ENCODE measurements at places on chromosomes 1 and 21.
A peak's percentile ranks its signal among the peaks of the same experiment; 100 is the strongest.

DNA sequence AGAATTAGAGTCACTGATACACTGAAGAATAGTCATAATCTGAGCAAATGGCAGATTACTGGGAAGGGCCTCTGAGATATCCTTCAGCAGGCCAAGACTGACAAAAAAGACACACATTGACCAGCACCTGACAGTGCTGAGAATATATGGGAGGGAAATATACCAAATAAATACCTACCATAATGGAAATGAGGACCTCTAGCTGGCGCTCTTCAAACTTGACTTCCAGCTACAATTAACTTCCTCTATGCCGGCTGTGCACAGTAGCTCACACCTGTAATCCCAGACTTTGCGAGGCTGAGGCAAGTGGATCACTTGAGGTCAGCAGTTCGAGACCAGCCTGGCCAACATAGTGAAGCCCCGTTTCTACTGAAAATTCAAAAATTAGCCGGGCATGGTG lies 69.5 kb downstream of the NPHS2 start:
- no peak for DNase-seq

GRCh38 chr1:18253093-18253492 lies 145.5 kb downstream of the IGSF21 start:
- DNase-seq: no peak

DNA sequence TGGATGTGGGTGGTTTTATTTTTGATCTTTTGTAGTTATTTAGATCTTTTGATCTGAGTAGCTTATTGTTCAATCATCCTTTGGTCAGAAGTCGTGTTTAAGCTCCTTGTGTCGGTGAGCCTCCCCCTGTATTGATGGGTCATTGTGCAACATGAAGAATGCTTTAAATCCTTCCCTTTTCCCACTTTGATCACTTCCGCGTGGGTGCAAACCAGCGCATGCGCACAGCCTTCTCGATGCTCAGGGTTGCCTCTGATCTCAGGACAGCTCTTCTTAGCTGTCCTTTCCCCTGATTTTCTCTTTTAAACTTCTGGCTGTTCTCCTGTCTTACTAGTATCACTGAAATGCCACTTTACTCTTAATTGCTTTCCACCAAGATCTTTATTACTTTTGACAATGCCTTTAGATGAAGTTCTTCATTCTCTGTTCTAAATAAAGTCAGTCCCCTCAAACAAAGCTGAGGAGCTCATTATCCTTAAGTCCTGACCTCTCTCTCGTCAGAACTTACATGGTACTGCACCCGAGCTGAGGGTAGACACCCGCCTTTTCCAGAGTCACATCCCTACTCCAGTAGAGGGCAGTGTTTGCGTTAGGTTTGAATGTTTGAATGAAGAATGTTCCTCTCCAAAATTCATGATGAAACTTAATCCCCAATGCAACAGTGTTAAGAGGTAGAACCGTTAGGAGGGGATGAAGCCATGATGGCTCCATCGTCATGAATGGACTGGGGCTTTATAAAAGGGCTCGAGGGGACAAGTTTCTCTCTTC lies 547.9 kb upstream of the TMPRSS15 start:
- DNase-seq: no peak

DNA sequence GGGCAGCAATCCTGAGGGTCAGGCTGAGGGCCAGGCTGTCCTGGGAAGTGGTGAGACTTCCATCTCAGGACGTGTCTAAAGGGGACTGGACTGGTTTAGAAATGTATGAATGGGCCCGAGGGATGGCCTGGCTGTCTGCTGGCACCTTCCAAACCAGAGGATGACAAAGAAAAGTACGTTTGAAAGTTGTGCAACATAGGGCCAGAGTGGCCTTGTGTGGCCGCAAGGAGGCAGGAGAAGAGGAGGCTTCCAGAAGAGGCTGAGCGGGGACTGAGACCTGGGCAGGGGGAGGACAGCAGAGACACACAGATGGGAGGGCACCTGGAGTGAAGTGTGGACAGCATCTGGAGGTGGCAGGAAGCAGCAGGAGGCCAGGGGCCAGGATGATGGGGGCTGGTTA lies 2.6 kb upstream of the SYTL1 start:
- DNase-seq: no peak

DNA sequence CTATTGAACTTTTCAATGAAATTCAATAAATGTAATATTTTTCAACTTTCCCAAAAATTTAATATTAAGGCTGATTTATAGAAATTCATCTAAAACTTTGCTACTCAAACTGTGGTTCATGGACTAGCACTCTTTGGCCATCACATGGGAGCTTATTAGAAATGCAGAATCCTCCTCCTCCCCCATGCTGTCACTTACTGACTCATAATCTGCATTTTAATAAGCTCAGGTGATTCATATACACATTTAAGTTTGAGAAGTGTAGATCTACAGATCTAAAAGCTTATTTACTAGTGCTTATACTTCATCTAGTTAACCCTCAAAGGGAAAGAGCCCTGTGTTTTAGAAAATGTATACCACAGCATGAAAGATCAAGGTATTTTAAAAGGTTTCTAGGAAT lies 84.3 kb downstream of the HS2ST1 start:
- no peak for DNase-seq

- DNase-seq: no peak
These were observed 783.2 kb upstream of the NEGR1 start for GRCh38 chr1:73065339-73066041.

GRCh38 chr21:31489726-31490125 lies 145.7 kb upstream of the TIAM1 start:
- DNase-seq: no peak

DNA sequence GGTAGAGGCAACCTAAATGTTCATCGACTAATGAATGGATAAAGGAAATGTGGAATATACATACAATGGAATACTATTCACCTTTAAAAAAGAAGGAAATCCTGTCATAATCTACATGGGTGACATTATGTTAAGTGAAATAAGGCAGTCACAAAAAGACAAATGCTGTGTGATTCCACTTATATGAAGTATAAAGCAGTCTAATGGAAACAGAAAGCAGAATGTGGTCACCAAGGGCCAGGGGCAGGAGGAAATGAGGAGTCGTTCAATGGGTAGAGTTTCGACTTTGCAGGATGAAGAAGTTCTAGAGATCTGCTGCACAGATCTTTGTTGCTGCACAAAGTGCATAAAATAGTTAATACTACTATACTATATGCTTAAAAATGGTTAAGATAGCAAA lies 7.8 kb downstream of the DIPK1A start:
- DNase-seq: no peak

DNA sequence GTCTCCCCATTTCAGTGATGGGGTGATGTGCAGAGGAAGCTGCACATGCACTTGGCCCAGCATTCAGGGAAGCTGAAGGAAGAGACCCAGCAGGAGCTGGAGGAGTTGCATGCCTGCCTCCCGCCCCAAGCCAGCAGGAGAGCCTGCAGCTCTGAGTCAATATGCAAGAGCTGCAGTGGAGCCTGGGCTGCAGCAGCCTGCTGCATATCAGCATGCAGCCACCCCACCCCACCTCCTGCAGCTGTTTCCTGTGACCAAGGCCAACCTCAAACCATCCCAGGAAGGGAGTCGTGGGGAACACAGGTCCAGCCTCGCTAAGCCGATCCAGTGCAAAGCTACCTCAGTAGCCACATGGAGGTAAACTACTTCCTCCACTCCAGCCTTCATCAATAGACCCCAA lies 18.9 kb downstream of the AGT start:
- DNase-seq: no peak

DNA sequence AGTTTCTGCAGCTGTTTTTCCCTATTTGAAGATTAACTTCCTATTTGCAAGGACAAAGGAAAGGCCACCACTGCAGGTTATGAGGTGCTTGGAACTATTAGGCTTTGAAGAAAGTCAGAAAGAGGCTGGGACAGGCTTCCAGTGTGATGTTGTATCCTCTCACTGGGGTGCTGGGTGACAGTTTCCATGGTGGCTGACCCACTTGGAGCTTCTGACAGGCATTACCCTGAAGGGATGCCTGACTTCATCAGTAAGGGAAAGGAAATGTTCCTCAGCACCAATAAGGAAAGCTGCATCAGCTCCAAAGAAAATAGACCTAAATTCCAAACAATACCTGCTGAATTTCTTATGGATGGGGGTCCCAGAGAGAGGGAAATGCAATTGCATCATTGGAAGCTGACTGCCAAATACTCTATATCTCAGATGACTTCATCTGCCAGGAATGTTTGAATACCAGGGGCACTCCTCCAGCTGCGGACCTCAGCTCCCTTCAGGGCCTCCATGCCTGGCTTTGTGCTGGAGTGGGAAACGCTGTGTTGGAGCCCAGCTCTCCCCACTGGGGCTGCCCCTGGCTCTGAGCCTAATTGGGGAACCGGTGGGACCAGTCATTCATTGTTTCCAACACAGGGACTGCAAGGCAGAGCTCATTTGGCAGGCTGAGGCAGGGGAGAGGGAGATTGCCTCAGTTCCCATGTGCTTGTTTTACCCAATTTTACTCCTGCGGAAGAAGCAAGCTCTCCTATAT lies 76.6 kb downstream of the RGL1 start:
- DNase-seq: peak; percentile 69

DNA sequence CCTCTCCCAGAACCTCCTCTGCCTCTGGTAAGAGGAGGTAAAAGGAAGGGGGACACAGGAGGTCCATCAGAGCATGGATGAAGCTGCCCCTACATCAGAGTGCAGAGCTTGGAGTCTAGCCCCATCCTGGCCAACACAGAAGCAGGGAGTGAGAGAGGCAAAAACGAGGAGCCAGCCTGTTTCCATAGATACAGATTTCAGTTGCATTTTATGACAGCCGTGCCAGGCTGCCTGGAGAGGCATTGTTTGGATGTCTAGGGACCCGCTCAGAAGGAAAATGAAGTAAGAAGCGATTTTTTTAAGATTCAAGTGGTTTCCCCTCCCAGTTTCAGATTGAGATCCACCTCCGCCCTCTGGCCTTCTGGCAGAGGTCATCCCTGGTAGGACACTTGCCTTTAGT lies 11.5 kb upstream of the GJA8 start:
- no peak for DNase-seq

DNA sequence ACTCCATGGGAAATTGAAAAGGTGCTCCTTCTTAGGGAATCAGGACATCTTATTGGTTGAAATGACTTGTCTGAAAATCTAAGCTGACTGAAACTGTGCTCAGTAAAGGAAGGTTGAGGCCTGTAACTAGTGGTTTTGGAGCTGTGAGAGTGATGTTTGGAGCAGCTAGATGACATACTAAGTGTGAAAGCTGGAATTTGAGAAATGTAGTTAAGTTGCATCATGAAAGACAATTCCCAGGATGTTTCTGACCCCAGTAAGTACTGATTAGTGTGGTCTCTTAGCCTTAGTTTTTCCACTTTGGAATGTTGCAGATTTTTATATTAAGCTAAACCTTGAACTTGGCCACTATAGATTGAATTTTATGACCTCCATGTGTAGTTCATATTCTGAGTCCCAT lies 154.9 kb downstream of the PAPPA2 start:
- DNase-seq: peak; percentile 53

GRCh38 chr1:204685236-204686006 lies at the start of gene LRRN2:
Gene LRRN2, minus strand, starts transcription at chr1:204685738. Its CDS starts 65,746 bp downstream, at chr1:204619992.
- DNase-seq: peak; percentile 50

DNA sequence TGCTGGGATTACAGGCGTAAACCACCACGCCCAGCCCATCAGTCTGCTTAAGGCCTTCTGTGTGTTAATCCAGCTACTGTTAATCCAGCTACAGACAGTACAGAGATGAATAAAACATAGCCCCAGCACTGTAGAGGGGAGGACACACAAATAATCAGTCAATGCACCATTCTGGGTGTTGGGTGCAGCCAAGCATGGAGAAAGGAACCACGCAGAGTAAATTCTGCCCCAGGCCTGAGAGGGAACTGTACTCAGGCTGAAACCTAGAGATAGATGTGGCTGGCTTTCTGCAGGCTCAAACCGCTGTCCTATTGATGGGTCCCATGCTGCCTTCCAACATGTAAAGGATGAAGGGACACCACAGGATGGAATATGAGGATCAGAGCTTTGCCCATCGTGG lies 136.8 kb upstream of the IGSF21 start:
- DNase-seq: no peak

DNA sequence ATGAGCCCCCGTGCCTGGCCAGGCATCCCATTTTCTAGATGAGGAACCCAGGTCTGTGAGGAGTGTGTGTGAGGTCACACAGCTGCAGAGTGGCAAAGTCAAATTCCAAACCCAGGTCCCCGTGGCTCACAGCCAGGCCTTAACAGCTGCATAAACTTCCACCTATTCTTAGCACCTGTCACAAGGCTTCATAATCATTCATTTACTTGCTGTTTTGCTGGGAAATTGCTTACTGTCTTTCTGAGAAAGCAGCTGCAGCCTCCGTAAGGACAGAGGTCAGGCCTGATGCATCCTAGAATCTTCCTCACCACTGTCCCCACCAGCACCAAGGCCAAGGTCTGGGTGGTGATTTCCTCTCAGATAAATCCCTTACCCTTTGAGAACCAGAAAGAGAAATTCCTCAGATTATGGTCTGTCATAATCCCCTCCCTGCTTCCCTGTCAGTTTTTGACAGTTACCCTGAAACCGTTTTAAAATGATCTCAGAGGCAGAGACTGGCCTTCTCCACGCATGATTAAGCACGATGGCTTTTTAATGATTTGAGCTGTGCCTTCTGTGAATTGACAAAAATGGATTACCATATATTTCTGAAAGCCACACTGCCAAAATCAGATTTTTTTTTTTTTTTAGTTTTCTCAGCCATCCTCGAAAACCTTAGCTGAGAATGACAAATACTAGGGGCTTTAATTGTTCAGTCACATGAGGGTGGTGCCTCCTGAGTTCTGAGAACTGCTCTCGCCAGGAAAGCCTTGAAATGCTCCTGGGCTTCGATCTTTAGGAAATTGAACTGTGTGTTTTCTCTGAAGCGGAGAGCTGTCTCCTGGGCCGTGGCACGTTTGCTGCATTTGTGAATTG lies 70.0 kb upstream of the SELENON start:
- no peak for DNase-seq

DNA sequence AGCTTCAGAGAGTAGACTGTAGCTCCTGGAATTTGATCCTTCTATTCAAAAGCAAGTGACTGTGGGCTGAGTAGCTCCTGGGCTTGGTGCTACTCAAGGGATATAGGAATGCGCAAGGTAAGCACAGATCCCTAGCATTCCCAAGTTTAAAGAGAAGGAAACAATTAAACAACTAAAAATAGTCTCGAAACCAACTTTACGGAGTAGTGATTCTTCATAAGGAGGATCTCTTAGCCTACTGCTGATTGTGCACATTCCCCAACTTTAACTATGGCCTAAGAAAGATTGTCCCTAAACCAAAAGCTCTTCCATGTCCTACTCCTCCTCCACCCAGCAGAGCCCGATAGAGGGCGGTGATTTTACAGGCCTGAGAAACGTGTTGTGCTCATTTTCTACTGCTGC lies 226.5 kb upstream of the CAMK1G start:
- DNase-seq: no peak
